ENCODE measurements at places on chromosomes 6 and 20.

DNA sequence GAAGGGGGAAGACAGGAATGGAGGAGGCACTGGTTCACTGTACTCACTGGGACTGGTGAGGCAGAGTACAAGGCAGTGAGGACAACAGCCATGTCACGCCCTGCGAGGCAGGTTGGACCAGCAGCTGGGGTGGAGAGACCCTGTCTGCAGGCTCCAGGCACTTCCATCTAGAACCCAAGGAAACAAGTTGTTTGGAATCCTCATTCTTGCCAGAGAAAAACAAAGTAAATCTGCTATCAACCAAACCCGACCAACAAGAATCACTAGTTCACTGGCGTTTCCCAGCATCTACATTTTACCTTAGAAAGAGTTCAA is 98.5 kb upstream of the CDYL start:
- DNase-seq = no peak

- DNase-seq = no peak
Measured at GRCh38 chr6:42766163-42766670, 15.6 kb upstream of the BICRAL start.

- DNase-seq = no peak
Measured at GRCh38 chr20:9374480-9374879, 139.9 kb upstream of the LAMP5 start.

- no peak for DNase-seq
Measured at GRCh38 chr6:104134876-104135275, 724.8 kb downstream of the HACE1 start.

GRCh38 chr20:32366380-32366779 is 8.2 kb downstream of the ASXL1 start:
- no peak for DNase-seq

- no peak for DNase-seq
Measured at GRCh38 chr6:104885518-104886043, 25.9 kb upstream of the HACE1 start.

GRCh38 chr6:53112404-53112803 is 36.2 kb downstream of the GCM1 start:
- no peak for DNase-seq

DNA sequence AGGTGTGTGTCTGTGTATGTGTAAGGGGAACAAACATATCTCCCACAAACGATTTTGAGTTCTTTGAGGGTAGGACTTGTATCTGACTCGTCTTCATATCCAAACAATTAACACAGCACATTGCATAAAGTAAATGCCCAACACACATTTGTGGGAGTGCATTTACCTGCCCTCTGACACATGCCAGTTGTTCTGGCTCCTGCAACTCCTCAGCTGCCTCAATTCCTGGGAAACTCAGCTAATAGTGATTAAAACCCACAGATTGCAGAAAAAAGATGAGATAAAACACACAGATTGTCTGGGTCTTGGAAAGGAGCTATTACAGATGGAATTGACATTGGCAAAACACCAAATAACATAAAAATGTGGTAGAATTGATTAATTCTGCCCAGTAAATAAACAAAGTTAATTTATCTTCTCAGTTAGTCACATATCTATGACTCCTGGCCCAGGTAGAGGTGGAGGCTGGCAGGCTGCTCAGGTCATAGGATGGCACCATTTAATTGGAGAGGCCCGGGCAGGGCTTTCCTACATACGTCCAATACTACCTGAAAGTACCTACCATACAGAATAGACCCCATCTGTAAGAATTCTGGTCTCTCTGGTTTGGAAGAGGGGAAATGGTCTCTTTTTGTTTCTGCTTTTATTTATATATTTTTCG is 71.5 kb upstream of the IFNGR1 start:
- no peak for DNase-seq

GRCh38 chr6:166556863-166557322 is 29.6 kb downstream of the RAMACL start:
- no peak for DNase-seq

DNA sequence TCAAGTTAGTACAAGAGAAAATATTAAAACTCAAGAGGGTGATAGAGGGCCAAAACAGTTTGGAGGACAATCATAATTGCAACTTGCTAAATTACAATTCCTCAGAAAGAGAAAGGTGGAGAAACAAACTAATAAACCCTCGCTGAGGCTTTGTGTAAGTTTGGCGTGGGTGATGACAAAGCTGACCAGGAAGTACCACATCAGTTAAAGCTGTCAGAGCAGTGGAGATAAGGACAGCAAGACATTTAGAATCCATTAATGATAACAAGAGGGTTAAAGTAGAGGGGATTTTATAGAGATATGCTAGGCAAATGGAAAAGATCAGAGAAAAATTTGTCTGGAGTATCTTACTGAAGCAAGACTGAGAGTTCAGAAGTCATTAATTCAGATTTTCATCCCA is 334.4 kb downstream of the TFAP2B start:
- DNase-seq = no peak

DNA sequence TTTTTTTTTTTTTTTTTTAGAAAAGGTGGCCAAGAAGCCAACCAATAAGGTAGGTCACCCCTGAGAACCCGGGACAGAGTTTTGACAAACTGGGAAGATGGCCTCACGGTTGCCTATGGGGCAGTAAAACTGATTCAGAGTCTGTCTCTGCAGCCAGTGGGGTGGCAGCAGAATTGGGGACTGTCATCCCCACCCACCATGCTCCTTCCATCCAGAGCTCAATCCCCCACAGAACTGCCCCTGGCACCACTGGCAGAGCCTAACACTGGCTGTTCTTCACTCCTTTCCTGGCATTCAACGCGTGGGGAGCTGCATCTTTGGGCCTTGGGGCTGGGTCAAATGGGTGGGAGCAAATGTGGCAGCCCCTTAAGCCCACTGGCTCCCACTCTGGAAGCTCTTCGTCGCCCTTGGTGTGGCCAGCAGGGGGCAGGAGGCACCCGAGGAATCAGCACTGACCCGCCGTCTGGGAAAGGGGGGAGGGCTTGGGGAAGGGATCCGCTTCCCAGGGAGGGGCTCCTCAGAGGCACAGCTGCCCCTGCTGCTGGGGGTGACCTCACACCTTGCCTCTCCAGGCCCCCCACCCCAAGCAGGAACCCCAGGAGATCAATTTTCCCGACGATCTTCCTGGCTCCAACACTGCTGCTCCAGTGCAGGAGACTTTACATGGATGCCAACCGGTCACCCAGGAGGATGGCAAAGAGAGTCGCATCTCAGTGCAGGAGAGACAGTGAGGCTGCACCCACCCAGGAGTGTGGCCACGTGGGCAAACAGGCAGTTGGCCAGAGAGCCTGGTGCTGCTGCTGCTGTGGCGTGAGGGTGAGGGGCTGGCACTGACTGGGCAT is 10.4 kb downstream of the CD40 start:
- DNase-seq = no peak

DNA sequence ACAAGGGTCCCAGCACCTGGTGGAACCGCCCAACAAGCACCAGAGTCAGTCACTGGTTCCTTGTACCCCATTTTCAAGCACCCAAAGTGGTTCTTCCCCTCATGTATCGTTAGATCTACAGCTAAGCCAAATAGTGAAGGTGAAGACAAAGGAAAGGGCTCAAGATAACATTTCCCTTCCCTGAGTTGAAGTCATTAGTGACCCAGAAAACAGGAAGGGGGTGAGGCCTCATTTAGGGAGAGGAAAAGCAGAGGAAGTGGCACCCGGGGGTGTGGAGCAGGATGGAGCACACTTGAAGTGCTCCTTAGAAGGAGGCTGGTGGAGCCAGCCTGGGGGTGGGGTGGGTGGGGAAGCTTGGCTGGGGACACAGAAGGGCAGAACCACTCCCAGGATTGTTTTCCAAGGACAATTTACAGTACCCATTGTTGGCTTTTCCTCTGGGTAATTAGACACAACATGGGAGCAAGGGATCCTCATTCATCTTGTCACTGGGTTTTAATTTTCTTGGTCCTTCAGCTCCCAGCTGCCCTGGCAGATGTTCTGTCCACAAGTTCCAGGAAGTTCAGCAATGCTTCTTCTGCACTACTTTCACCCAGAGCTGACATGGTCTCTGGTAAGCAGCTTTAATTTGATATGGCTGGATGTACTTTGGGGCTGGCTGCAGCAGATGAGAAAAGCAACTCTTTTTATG is 73.3 kb upstream of the CD93 start:
- DNase-seq = no peak

- no peak for DNase-seq
Measured at GRCh38 chr6:88013015-88013414, 34.6 kb upstream of the SPACA1 start.

GRCh38 chr6:160926281-160927276 is 65.0 kb upstream of the MAP3K4 start:
- no peak for DNase-seq

DNA sequence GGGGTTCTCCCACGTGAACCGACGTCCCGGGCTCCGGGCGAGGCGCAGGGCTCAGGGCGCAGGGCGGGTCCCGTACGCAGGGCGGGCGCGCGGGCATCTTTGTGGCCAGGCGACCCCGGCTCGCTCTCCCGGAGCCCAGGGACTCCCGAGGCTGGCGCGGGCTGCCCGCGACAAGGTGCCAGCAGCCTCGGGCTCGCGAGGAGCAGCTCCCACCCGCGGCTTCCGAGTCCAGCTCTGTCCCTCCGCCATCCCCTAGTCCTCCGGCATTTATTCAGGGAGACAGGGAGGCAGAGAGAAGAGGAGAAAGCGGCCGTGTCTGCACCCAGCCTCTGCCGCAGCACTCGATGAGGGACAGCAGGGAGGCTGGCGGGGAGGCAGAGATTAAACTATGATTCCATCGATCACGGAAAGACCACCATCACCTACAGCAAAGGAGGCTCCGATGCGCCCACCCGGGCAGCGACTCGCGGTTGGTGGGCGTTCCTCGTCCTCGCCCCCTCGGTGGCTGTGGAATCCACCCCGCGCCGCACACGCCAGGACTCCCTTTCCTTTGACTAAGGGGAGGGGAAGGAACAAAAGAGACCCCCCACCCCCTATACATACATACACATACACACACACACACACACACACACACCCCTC is 1.1 kb downstream of the RGS17 start:
- no peak for DNase-seq

- no peak for DNase-seq
Measured at GRCh38 chr20:52804497-52805295, 167.5 kb upstream of the TSHZ2 start.

DNA sequence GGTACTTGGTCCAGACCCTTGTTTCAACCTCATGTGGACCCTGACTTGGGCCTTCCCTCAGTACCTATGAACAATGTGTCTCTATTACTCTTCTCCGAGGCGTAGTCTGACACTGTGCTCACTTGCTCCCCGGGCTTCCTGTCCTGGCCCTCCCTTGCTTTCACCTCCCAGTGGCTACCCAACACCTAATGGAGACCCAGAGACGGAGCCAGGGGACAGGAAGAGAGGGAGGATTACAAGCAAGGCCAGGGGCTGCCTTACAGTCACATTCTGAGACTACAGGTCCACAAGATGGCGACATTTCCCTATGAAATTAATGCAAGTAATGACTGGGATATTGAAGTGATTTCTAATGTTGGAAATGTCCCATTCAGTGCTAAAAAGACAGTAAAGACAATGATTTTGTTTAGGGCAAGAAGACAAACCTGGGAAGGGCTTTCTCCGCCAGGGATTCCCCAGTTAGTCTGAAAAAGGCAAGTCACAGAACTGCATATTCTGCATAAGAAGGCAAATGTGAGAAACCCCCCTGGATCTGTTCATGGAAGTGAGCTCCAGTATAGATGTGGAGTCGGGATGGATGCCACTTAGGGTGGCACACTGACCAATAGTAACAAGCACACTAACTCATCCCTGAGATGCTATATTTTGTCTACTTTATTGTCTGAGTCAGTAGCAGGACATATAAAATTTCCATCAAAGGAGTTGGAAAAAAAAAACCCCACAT is 44.0 kb upstream of the ZBTB24 start:
- DNase-seq = peak; percentile 3
